ENCODE measurements at places on chromosomes 4 and X.

- DNase-seq, result no peak
Observed at GRCh38 chr4:2424581-2424980, 5.8 kb downstream of the CFAP99 start.

DNA sequence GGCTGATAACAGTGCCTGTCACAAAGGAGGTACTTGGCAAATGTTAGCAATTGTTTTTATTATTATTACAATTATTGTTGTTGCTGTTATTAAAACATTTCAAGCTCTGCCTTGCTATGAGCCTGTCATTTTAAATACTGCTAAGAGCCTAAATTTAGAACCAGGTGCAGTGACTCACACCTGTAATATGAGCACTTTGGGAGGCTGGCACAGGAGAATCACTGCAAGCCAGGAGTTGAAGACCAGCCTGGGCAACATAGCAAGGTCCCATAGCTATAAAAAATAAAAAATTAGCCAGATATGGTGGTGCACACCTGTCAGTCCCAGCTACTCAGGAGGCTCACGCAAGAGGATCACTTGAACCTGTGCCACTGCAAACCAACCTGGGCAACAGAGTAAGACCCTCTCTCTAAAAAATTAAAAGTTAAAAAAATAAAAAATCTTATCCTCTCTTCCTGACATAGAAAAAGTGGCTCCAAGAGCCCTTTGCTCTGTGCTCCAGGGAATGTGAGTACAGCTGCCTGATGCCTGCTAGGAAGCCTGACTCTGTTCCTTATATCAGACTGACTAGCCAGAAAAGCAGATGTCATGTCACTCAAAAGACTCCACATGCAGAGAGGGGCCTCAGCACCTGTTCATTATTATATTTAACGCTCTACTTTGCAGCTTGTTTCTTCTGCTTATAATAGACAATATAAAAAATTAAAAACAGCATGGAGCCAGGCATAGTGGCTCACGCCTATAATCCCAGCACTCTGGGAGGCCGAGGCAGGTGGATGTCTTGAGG lies 234.0 kb downstream of the OPHN1 start:
- DNase-seq, result no peak

GRCh38 chrX:20378233-20378920 lies 111.7 kb upstream of the RPS6KA3 start:
- DNase-seq, result no peak

- DNase-seq, result no peak
Observed at GRCh38 chrX:130560544-130560943, 158.8 kb downstream of the RBMX2 start.

- no peak for DNase-seq
Observed at GRCh38 chr4:8035371-8035780, 95.7 kb upstream of the AFAP1 start.

GRCh38 chr4:16116019-16116418 lies 32.2 kb upstream of the PROM1 start:
- no peak for DNase-seq

DNA sequence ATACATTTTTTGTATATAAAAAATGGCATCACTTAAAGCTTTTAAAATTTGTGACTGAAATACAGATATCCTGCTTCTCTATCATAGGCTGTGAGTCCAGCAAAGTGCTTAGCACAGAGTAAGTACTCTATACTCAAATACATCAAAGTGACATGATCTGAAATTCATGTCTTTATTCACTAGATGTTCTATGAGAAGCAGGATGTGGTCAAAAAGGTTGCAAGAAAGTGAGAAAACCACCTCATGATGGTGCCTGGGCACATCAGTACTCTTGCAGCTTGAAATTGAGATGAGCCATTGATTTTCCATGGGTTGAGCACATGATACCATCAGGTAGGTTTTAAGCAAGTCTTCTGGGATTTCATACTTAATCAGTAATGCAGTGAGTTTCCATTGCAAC lies 20.4 kb upstream of the SFRP2 start:
- no peak for DNase-seq

DNA sequence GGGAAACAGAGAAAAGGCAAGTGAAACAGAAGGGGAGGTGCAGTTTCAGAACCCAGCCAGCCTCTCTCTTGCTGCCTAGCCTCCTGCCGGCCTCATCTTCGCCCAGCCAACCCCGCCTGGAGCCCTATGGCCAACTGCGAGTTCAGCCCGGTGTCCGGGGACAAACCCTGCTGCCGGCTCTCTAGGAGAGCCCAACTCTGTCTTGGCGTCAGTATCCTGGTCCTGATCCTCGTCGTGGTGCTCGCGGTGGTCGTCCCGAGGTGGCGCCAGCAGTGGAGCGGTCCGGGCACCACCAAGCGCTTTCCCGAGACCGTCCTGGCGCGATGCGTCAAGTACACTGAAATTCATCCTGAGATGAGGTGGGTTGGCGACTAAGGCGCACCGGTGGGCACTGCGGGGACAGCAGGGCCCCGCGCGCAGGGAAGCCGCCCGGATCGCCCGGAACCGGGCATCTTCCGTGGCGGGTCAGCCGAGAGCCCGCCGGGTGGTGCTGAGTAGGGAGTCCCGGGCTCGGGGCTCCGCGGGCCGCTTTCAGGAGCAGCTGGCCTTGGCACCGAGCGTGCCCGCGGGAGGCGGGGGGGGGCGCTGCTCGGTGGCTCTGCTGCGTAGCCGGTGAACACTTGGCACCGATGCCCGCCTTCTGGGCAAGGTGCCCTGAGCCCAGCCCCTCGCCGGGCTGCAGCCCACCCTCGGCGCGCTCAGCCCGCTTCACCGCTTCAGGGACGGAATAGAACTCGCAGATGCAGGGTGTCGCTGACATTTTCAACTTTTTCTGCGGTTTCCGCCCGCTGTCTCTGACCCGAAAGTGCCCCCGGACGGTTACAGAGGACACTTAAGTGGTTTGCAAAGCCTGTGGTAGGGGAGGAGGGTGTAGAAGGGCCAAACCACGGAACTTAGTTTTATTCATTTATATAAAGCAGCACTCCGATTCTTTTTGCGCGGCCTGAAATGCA lies at the start of gene CD38:
CD38 (plus strand) TSS at position 40 of the 953 bp plus-strand sequence; CDS start at position 127, 87 bp downstream.
- no peak for DNase-seq

DNA sequence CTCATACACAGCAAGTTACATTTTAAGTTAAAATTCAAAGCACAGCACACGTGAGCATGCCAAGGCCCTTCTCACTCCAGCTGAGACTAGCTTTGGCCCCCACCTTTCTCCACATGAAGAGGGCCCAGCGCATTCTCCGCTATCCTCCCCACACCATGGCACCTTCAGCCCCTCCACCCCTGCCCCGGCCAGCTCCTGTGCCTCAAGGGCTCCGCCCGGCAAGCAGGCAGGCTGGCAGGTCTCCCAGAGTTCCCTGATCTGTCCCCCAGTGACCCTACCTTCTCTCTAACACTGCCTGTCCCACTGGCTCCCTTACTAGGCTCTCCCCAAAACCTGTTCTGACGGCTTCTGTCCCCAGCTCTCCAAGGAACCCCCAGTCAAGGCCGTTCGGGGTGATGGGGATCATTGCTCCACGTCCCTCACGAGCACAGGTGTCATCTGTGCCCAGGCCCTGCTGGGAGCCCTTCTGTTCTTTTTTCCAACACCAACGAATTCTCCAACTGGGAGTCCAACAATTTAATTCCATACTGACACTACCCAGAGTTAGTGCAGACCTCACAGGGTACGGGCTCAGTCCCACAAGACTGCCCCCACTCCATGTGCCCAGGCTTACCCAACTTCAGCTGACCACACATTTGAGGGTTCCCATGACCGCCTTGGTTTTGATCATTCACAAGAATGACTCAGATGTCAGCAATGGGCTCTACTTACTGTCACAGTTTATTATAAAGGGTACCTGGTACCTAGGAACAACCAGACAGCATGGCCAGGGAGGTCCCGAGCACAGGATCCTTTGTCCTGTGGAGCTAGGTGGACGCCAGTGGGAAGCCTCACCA lies 4.2 kb downstream of the LETM1 start:
- no peak for DNase-seq

DNA sequence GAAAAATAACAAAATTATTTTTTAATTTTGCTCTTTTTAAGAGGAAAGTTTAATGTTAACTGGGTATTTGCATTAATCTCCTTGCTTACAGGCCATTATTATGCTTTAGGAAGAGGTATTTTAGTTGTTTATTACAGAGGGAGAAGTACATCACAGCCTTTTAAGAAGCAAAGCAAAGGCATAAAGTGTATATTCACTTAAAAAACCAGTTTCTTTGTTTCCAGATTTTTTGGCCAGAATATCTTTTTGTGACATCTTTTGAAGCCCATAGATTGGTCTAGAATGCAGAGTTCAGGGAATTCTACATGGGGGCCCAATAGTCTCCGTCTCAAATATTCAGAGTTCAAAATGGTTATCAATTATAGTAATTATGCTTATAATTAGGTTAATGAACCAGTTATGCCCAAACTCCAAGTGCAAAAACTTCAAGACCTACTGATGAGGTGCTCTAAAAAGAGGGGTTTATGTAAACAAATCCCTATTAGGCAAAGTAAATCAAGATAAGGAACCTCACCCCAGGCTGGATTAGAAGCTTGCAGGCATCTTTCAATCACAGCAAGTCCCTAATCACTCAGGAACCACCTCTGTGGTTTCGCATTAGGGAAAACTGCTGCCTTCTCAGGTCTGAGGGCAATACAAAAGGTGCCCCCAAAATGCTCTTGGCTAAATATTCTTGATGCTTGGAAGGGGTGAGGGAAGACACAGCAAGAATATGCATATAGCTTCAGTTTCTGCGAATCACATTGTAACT lies 1.4 kb downstream of the CXXC4 start:
- no peak for DNase-seq

GRCh38 chr4:73687421-73687820 lies 52.9 kb upstream of the CXCL8 start:
- no peak for DNase-seq

DNA sequence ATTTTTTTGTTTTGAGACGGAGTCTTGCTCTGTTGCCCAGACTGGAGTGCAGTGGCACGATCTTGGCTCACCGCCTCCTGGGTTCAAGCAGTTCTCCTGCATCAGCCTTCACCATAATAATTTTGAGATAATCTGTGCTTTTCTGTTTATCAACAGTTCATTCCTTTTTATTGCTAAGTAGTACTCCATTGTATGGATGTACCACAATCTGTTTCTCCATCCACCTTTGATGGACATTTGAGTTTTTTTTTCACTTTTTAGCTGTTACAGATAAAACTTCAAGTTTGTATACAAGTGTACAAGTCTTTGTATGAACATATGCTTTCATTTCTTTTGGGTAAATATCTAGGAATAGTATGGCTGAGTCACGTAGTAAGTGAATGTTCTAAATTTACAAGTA lies 9.0 kb downstream of the FUNDC2 start:
- DNase-seq, result no peak

GRCh38 chr4:7829652-7830580 lies 109.7 kb downstream of the AFAP1 start:
- DNase-seq, result no peak

DNA sequence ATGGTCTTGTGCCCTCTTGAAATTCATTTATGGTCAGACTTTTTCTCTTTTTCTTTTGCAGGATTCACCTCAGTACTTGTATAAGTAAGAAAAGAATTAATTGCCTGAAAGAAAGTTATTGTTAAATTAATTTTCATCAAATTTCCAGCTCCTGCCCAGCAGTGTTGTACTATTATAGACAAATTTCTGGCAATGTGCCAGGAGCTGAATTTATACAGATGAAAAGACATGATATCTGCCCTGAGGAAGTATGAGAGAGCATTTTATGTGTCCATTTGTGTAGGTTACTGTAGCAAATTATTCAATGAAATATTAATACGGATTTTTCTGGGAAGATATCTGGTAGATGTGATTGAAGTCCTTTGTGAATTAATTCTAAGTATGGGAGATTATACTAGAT lies 2371.5 kb upstream of the TENM3 start:
- no peak for DNase-seq

GRCh38 chr4:52701207-52701606 lies 42.1 kb upstream of the USP46 start:
- no peak for DNase-seq

GRCh38 chrX:38452603-38453002 lies 100.2 kb downstream of the OTC start:
- DNase-seq, result no peak

GRCh38 chr4:176902710-176903323 lies 110.1 kb upstream of the VEGFC start:
- peak; percentile 85 for DNase-seq

- DNase-seq, result no peak
Observed at GRCh38 chrX:317424-318067, 1.1 kb downstream of the GTPBP6 start.

- DNase-seq, result no peak
Observed at GRCh38 chrX:132774010-132774714, 184.3 kb downstream of the HS6ST2 start.

- DNase-seq, result no peak
Observed at GRCh38 chr4:3257556-3258482, 8.9 kb downstream of the MSANTD1 start.

DNA sequence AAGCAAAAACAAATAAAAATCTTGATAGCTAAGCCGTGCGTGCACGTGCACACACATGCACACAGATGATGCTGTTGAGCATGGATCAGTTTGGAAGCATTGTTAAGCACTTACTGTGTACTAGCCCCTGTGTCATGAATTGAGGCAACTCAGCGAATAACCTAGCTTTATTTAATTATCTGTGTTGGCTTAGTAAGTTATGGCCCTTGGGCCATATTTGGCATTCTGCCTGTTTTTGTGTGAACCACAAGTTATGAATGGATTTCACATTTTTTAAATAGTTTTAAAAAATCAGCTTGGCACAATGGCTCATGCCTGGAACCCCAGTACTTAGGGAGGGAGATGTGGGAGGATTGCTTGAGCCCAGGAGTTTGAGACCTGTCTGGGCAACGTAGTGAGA lies 113.6 kb upstream of the CBLL2 start:
- no peak for DNase-seq

- DNase-seq, result no peak
Observed at GRCh38 chrX:68185161-68185560, 248.1 kb downstream of the OPHN1 start.

- peak; percentile 63 for DNase-seq
Observed at GRCh38 chrX:46770817-46771163, 11.9 kb upstream of the SLC9A7 start.

- no peak for DNase-seq
Observed at GRCh38 chr4:3716631-3717235, 49.5 kb upstream of the ADRA2C start.
